ENCODE measurements at places on chromosomes 16 and 17.

- no peak for DNase-seq
Measured at GRCh38 chr16:78127130-78127529, 27.7 kb downstream of the WWOX start.

GRCh38 chr17:70049801-70050591, 25.0 kb upstream of the KCNJ16 start:
- DNase-seq, result no peak

GRCh38 chr17:74132354-74132753, 71.1 kb upstream of the RPL38 start:
- no peak for DNase-seq

DNA sequence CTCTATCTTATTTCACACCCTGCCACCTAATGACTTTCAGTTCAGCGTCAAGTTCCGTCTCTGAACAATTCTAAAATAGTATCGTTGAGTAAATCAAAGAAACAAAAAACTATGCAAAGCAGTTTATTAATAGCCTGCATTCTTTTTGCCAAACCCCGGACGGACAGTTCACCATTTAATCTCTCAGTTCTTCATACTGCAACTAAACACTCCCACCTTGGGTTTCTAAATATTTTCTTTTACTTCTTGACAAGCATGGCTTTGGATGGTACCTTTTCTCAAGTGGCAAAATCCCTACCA, 1.2 kb downstream of the MYH11 start:
- no peak for DNase-seq

DNA sequence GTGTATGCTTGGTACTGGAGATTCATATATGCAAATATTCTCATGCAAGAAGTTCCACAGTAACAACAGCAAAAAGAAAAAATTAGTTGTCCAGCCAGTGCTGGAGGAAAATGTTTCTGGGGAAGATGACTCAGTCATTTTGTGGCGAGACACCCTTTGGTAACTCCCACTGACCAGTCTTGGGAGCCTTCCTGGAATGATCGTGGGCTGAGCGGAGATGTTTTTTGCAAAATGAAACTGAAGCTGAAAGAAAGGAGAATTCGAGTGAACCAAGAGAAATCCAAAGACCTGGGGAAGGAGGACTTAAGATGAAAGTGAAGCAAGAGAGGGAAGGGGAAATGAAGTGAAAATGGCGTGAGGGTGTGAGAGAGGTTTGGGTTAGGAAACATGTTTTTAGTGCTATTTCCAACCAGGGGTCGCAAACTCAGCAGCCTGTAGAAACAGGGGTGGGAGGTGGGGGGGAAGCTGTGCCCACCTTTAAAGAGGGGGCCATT, 5.2 kb downstream of the ITPRIPL2 start:
- no peak for DNase-seq

DNA sequence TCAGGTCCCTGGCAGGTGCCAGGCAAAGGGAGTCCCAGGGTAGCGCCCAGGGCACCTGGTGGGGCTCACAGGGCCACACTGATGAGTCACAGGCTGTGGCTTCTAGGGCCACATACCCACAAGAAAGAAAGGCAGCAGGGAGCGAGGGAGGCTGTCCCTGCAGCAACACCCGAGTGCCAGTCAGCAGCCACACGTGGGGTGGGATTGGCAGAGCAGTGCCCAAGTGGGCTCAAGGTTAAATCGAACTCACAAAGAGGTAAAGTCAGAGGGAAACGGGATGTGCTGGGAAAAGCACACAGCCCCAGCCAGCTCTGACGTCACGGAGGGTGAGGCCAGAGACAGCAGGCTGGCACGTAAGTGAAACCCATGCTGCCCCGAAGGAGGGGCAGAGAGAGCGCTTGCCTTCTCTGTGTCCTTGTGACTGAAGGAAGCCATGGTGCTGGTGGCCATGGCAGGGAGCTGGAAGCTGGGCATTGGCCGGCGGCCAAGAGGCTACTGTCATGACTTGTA, 33.8 kb downstream of the FA2H start:
- DNase-seq, result no peak
